NCI-H187 treated with DMSO at 0.1 percent for 48 hours (cell line): ENCODE measurements at places on chromosomes 12 and 14.

DNA sequence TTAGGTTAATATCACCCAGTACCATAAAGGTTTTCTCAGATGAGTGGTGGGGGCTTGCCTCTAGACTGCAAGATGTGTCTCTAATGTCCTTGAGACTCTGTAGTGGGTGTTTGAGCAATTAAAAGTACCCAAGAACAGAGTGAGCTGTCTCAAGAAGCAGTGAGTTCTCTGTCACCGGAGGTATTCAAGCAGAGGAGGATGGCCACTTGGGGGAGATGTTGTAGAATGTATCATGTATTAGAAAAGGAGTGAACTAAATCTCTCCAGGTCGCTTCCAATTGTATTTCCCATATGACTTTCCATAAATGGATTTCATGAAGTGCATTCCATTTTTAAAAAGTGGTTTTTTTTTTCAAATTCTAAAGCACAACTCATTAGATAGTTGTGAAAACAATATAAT lies 35.0 kb downstream of the SLC17A8 start:
- DNase-seq = no peak

DNA sequence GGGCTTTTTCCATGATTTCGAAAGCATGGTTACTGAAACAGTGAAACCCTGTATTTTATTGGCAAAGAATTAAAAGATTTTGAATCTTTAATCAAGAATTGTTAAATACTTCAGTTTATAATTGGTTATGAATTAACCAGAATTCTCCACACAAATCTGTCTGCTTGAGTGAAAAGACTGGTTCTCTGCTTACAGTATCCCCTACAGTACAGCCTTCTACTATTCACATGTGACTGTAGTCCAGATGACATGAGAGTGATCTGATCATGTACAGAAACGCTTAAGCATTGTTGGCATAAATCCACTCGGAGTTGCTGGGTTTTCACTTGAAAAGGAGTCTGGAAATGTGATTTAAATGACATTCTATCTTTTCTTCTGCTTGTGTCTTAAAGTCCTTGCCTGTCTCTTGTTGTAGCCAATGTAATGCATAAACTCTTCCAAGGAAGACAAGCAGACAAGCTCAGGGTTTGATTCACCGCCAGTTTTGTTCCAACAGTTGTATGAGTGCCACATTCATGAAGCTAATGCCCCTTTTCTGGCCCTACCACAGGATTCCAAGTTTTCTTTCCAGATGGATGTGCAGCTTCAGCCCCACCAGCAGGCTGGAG lies 222.0 kb upstream of the LRIG3 start:
- no peak for DNase-seq

DNA sequence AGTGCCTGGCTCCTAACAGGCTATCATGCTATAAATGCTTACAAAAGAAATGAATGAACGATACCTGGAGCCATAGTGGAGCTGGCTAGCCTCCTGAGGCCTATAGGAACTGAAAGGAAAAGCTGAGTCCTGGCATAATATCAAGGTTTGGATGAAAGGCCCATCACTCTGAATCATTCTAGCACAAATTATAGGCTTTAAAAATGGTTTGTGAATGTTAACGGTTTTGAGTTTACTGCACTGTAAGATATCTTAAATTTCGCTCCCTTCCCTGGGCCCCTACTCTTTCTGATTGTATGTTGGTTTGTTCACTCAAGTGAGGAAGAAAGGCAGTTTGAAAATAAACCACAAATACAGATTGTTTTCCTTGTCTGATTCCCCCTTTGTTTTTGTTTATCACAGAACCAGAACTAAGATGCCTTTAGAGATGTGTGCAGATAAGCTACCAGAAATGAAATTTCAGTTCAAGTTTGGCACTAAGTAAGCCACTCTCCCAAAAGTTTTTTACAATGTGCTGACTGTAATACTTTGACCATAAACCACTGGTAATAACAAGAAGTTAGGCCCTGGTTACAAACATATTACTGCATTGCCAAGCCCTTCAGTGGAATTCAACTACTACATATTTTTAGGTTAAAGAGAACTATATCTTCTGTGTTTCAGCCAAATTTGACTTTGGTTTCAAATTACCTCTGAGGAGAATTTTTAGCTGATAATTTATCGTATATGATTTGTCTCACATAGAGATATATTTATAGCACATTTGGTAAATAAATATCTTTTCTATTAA lies 89.5 kb downstream of the ALX1 start:
- no peak for DNase-seq

- no peak for DNase-seq
Observed at GRCh38 chr12:101051901-101052550, 158.0 kb downstream of the SLC5A8 start.

DNA sequence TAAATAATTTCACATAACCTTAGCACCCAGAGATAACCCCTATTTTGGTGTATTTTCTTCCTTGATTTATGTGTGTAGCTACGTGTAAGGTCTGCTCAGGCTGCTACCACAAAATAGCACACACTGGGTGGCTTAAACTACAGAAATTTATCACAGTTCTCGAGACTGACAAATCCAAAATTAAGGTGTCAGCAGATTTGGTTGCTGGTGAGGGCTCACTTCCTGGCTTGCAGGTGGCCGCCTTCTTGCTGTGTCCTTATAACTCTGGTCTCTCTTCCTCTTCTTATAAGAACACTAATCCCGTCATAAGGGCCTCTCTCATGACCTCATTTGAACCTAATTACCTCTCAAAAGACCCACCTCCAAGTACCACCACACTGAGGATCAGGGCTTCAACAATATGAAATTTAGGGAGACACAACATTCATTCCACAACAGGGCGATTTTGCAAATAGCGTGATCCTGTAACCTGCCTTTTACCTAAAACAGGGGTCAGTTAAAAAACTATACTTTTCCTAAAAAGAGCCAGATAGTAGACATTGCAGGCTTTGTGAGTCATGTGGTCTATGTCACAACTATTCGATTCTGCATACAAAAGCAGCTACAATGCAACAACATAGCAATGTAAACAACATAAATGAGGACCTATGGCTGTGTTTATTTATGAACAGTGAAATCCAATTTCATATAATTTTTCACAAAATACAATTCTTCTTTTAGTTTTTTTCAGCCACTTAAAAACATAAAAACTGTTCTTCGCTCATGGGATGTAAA lies 371.7 kb downstream of the DPF3 start:
- DNase-seq = no peak

DNA sequence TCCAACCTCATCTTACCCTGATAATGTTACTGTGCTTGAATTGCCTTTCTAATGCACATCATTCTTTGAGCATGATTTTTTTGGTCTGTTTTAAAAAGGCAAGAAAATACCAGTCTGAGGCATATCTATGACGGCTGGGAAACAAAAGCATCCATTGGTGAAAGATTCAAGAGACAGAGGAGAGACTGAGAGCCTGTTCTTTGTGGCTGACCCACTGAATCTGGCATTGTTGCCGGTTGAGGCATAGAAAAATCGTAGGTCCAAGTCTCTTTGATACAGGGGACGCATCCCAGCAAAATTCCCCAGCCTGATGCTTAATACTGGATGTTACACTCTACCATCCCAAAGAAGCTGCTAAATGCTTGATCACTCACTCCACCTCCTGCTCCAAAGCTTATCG lies 2.9 kb upstream of the KLHL42 start:
- no peak for DNase-seq

GRCh38 chr14:91144425-91145145 lies 30.7 kb downstream of the DGLUCY start:
- DNase-seq = no peak

GRCh38 chr12:123591702-123592481 lies 7.5 kb downstream of the TMED2 start:
- no peak for DNase-seq

DNA sequence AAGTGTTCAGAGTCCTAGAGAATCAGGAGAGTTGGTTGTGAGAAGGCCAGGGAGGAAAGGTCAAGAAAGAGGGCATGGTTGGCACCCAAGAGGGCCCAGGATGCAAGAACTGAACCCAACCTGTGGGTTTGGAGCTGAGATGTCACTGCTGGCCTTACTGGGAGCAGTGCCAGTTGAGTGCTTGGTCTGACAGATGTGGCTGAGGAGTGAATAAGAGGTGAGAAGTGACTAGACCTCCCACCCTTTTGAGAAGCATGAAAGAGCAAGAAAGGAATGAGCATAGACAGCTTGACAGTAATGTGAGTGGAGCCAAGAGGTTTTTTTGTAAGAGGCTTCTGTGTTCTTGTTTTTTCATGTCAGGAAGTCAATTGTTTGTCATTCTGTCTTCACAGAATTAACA lies 95.3 kb downstream of the FGD4 start:
- no peak for DNase-seq

DNA sequence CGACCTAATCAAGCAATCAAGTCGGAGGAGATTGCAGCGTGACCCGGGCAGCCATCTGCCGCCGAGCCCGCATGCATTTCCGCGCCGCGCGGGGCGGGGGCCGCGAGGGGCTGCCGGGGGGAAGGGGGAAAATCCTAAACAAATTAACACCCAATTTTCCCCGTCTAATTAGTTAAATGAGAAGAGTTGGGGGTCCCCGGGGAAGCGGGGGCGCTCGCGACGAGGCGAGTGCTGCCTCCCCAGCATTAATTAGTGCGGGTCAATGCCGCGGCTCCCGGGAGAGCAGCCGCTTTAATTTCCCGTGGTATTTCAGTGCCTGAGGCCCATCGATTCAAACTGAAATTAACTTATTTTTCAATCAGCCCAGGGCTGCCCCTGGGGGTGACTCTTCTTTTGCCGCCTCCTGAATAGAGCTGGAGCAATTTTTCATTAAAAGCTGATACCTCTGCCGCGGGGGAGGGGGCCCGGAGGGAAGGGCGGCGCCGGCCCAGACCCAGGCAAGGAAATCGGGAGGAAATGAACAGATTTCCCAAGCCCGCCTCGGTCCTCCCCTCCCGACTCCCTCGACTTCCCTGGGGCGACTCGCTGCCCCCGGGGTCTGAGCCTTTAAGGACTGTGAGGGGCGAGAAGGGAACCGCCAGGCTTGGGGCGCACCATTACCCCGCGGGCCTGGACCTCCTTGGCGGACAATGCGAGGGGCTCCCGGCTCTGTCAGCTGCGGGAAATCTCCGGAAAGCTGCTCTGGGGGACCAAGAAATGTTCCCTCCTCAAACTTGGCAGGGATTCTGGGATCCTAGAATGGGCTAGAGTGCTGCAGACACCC lies 18.9 kb downstream of the VSX2 start:
- DNase-seq = no peak
